Stimulated activated CD4-positive, alpha-beta T cell treated with anti-CD3 and anti-CD28 coated beads, TNF-alpha, amount 100 ng/mL, for 1 hour (primary cell): ENCODE measurements at places on chromosomes 11 and 22.

DNA sequence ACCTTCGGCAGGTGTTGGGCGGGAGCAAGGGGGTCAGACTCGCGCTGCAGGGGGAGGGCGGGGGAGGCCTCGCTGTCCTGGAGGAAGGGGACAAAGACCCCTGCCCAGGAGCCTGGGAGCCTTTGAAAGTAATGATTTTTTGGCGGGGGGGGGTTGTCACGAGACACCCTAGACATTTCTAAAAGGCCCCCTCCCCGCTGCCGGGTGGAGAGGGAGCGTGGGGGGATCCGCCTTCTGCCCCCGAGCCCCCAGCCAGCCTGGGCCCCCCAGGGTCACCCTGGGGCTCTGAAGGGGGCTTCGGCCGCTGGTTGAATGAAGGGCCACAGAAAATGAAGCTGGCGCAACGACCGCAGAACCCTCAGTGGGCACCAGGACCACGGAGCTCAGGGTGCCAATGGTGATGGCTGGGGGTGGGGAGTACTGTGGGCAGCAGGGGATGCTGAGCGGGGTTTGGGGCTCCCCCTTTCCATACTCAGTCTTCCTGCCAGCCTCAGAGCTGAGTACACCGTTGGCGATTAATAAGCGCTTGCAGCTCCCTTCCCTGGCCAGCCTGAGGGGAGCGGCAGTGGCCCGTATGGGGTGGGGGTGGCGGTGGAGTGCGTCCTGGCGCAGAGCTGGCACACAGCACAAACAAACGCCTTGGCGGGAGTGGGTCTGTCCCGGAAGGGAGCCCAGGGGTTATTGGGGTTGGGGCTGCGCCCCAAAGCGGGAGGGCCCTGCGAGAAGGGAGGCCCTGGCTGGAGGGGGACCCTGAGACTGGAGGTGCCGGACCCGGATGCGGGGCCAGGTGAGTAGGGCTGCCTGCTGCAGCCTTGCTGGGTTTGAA is 1.2 kb upstream of the DUSP8 start:
- DNase-seq, result no peak

GRCh38 chr22:27795696-27796517 is 5.6 kb downstream of the MN1 start:
- DNase-seq, result no peak

GRCh38 chr11:68753300-68753699 is 2.0 kb upstream of the TESMIN start:
- no peak for DNase-seq

DNA sequence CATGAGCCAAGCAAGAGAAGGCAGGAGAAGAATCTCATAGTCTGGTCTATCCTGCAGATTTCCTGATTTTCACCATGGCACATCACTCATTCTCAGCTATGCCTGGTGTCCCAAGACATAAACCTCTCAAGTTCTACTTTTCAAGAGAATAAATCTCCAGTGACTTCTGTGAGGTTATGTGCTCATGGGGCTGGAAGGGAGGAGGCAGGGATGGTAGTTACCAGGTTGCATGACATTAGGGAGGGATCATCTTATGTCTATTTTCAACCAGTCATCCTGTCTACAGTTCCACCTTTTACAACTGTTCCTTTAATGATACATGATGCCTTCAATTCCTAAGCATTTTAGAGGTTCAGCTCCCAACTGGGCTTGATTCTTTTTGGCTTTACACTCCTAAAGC is 297.7 kb downstream of the SOX6 start:
- DNase-seq, result no peak

GRCh38 chr11:56577621-56578020 is at the start of gene OR5M10:
OR5M10 (minus strand) TSS chr11:56577721; CDS start chr11:56577721, 0 bp downstream.
- no peak for DNase-seq

DNA sequence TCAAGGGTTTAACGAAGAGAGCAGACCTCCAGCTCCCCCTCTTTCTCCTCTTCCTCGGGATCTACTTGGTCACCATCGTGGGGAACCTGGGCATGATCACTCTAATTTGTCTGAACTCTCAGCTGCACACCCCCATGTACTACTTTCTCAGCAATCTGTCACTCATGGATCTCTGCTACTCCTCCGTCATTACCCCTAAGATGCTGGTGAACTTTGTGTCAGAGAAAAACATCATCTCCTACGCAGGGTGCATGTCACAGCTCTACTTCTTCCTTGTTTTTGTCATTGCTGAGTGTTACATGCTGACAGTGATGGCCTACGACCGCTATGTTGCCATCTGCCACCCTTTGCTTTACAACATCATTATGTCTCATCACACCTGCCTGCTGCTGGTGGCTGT is 363 bp downstream of the OR8A1 start:
- no peak for DNase-seq

DNA sequence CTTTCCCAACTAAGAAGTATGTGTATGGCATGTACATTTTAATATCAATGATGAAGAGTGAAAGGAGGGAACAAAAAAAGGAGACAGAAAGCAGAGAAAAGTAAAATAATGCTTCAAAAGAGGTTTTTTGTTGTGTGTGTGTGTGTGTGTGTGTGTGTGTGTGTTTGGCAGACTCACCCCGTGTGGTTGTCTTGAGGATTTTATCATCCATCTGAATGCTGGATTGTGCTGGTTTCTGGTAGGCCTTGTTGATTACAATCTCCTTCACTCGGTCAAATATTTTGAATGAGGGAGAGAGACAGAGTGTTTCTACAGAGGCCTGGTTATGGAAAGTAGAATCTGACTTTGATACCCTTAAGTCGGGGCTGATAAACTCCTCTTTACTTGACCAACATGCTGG is 128.5 kb downstream of the ENTHD1 start:
- DNase-seq, result no peak

- DNase-seq, result no peak
These were observed 335.9 kb downstream of the BRD1 start for GRCh38 chr22:49491726-49492125.

DNA sequence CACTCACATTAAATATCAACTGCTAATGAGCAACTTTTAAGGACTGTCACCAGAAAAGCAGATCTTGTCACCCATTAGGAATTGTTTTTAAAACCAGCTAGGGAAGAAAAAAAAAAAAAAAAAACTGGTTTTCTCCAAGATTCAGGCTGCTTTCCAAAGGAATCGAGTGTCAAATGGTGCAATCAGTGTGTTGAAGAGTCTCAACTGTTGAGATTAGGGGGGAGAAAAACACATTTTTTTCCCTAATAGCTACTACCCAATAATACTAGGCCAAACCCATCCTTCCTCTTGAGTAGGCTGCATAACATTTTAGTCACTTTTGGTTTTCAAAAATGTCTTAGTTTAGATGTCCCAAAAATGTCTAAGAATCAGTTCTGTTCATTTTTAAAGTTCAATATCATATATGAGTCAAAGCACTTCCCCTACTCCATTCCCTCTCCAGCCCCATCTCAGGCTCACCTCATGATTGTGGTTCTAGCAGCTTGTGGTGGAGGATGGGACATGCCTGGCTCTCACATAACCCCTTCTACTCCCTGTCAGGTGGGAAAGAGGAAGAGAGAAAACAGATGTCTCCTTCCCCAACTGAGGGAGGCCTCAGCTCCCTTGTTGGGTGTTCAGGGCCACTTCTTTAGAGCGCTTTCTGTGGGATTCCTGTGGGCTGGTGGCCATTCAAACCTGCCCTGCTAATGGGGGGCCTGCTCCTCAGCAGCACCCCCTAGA is 193.6 kb downstream of the CWF19L2 start:
- no peak for DNase-seq

GRCh38 chr11:67120881-67121710 is 2.0 kb downstream of the KDM2A start:
- no peak for DNase-seq

GRCh38 chr11:16096336-16096735 is 260.0 kb downstream of the SOX6 start:
- DNase-seq, result no peak

GRCh38 chr11:47980907-47981621 is 705 bp downstream of the PTPRJ start:
- no peak for DNase-seq

DNA sequence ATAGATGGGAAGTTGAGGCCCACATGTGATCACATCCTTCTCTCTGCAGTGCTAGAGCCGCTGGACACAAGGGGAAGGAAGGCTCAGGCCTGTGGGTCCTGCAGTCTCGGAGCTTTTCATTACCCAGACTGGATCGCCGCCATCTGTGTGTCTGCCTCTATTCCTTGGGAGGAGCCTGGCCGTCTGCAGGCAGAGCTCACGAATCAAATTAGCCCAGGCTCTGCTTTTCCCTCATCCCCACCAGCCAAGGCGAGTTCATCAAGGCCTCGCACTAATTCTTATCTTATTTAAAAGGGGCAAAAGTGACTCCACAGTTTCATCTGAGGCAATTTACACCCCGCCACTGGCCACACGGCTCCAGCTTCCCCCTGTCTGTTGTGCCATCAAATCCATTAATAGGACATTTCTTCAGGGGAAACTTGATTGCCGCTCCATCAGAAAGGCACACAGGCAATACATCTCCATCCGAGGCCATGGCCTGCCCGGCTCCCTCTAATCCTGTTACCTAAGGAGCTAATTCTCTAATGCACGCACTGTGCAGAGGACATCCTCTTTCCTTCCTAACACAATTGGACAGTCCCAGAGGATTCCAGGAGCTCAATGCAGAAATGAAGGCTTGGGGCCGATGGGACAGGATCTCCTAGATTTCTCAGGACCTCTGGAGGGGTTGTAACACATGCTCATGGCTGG is 3.3 kb upstream of the HTR3A start:
- no peak for DNase-seq

DNA sequence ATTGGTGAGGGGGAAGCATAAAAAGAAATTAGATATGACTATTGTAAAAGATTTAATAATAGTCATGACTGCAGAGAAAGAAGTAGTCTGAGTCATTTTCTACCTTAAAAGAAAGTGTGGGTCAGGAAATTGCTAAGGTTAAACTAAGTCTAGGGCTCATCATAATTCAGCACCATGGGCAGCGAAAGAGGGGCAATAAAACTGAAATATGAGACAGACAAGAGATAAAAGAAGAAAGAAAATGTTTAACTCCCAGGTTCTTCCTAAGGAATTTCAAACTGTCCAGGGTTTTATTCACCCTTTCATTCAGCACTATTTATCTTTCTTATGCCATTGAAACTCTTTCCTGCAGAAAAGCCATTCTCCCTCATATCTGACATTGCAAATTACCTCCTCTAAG is 114.4 kb upstream of the API5 start:
- DNase-seq, result no peak

DNA sequence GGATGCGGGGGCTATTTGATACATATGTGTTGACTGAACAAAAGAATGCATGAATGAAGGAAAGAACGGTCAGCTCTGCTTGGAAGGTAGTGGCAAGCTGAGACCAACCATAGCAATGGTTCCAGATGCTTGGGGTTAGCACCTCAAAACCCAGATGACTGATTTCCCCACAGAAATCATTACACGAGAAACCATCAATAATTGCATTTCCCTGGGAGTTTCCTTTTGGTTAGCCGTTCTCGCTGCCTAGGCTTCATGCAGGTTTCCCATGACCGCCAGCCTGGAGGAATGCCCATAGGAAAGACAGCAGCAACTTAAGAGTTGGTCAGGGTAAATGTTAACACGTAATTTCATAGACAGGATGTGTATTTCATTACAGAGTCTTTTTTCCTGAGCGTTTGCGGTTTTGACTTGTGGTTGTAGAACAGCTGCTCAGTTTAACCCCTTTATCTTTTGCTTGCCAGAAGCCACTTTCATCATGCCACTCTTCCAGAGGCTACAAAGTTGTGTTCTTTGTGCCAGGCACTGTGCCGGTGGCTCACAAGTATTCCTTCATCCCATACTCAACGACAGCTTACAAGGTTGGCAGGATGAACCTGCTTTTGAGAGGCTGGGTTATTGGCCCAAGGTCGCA is 2.8 kb downstream of the IL17RA start:
- no peak for DNase-seq

- no peak for DNase-seq
These were observed 84.1 kb downstream of the LARGE2 start for GRCh38 chr11:46006418-46007070.
